Psoas muscle (tissue), 8 donors: ENCODE measurements at places on chromosomes 11 and 22. TPM values are rescaled to one million over a fixed set of nuclear protein-coding genes. Genes with fewer than 3 reads are reported as not detected.

GRCh38 chr22:50326225-50326955 lies 422 bp downstream of the DENND6B start:
- no peak for DNase-seq

The RASD2 gene
- total RNA-seq, result 3.8 TPM

DNA sequence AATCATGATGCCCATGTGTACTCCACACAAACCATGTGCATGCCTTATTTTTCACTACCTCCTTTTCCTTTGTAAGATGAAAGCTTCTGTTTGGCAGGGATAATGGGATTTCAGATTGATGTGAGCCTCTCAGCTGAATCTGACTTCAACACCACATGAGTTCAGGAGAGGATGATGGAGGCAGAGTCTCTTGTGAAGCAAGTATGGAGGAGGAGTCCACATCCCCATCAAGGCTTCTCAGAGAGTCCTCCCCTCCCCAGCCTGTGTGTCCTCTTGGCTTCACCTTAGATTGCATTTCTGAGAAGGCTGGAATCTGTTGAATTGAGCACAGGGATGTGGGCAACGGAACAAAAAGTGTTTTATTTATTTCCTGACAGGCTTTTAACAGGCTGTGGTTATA lies 370.4 kb downstream of the FAT3 start:
- no peak for DNase-seq

- DNase-seq, result no peak
These were observed 31.6 kb downstream of the OR10A6 start for GRCh38 chr11:7899418-7899817.

DNA sequence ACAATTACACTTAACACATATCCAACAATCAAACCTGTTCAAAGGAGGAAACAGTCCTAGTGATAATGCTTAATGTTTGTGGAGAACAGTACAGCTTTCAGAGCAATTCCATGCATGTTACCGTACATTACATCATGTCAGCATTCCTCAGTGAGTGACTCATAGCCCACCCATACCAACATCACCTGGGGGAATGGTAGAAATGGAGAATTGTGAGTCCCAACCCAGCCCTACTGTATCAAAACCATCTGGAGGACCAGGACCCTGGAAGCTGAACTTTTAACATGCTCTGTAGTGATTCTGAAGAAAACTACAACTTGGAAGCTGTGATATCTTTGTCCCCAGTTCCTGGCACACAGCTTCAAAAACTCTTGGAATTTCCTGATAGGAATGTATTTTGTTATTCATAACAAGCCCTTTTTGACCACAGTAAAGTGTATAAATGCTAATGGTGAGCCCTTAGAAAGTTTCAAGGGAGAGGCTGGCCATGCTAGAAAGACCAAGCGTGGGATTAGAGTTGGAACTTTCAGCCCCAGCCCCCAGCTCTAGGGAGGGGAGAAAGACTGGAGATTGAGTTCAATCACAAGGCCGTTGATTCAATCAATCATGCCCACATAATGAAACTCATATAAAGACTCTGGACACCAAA lies 301.1 kb downstream of the BUD13 start:
- DNase-seq, result no peak

The OR8D4 gene
- total RNA-seq, result not detected

DNA sequence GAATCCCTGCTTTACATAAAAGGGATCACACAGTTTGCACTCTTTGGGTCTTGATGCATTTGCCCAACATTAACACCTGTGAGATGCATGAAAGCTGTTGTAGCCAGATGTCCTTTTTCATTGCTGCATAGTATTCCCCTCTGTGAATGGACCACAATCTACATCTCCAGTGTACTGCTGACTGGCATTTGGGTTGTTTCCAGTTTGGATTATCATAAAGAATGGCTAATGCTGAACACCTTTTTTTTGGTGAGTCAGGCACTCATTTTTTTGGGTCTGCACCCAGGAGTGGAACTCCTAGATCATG lies 58.3 kb downstream of the PHF21B start:
- DNase-seq, result no peak

The TBRG1 gene
- 24.2 TPM for total RNA-seq

The GLYATL1 gene
- not detected for total RNA-seq

The OR2AT4 gene
- not detected for total RNA-seq

DNA sequence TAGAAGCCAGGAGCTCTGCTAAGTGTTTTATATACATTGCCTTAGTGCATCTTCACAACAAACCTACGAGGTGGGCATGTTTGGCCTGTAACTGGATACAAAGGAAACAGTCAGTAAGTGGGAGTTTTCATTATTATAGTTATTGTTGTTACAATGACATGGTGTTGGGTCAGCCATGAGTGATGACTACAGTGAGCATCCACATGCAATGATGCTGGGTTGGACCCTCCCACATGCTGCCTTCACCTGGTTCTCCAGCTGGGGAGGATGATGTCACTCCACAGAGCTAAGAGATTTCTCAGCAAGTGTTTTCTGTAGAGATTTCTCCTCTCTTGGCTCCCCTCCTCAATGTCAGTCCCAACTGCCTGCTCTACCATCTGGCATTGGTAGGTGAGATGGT lies 59.3 kb downstream of the EHF start:
- no peak for DNase-seq

The MAP6 gene
- total RNA-seq, result 0.42 TPM

DNA sequence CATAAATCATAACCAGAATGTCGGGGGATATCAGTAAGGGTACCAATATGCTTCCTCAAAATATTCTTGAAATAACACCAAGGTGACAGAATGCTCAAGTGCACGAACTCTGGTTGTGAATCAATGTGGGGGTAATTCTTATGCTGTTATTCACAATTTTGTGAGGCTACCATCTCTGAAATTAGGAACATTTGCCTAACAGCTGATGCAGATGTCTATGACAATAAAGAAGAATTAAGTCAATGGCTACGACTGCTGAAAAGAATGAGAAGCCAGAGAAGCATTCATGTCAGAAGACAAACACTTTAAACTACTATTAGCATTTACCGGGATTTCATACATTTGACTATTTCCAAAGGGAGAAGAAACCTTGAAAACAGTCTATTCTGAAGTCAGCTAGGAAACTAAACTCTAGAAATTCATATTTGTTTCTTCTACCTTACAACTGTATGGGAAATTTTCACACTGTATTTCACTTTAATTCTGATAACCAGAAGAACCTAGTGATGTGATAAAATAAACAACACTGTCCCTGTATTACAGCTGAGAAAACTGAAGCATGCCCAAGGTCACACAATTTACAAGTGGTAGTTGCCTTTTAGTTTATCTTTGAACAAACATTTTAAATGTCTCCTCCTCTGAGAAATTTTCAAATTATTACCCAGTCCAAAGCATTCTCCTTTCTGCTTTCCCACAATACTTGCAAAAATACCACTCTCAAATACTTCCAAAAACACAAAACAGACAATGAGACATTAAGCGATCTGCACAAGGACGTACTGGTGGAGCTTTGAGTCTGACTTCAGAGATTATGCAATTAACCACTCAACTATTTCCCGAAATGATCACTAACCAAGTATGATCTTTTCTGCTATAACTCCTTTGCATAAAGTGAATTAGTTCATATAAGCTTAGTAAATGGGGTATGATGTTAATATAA lies 18.0 kb upstream of the ARHGAP32 start:
- no peak for DNase-seq

- DNase-seq, result peak; percentile 24
These were observed 101.3 kb upstream of the ANO1 start for GRCh38 chr11:69976794-69977193.

The VPREB1 gene
- not detected for total RNA-seq

DNA sequence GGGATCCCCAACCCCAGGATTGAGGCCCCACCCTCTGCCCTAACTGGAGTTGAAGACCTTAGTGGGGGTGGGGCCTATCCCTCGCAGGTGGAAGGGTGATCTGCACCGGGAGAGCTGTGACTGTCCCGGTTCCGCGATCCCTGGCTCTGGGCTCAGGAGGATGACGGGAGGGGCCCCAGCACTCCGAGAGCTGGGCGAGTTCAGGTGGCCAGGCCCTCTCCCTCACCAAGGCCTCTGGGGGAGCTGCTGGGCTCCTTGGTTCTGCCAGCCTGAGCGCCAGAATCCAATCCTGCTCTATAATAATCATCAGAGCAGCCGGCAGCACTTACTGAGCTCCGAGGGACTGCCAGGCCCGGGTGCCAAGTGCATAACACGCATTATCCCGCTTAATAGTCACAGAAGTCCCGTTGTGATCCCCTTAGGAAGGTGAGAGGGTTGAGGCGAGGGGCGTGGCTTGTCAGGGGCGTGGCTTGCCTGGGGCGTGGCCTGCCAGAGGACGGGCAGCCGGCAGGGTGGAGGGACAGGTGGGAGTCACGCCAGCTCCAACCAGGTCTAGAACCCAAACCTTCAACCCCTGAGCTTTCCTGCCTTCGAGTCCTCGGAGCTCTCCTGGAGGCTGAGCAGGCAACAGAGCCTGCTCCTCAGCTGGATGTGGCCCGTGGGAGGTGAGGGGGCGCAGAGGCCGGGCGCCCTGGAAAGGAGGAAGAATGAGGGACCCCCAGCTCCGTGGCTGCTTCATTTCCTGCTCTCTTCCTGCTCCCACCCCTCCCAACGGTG lies 7.3 kb upstream of the SYT7 start:
- DNase-seq, result peak; percentile 71

The SUSD2 gene
- total RNA-seq, result 1.8 TPM

The RAPSN gene
- total RNA-seq, result 58.7 TPM

DNA sequence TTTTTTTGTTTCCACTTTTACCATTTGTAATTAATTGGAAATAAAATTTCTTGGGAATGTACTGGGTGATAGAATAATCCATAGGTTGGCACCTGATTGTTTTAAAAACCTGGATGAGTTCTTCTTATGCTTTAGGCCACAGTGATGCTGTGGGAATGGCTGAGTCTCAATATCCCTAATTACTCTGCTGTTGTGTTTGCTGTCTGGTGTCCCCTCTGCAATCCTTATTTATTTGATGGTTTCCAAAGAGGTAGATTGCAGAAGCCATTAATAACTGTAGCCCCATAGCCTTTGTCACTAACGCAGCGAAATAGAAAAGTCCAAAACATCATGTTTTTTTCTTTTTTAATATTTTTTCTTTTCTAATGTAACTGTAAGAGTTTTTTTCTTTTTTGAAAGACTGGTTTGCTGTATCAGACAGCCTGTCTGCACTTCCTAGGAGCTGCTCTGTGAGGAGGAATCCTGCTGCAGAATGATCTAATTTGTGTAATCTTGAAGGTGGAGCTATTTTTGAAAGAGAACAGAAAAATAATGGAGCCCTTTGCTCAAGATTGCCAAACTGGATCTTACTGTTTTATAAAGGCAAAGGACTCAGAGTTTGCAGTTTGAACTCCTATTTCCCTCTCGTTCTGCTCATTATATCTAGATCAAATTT lies 14.9 kb downstream of the PACS1 start:
- no peak for DNase-seq

DNA sequence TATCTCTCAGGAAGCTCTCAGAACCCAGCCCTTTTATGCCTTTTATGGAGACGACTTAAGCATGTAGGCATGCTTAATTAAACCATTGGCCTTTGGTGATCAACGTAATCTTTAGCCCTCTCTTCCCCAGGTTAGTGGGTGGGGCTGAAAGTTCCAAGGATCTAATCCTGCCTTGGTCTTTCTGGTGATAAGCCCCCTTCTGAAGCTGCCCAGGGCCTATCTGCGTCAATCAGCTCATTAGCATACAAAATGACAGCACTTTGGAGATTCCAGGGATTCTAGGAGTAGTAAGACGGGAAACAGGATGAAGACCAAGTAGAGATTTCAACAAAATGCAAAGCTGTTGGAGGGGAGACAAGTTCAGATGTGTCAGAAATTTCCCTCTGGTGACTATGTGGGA lies 3.1 kb downstream of the FAM118A start:
- no peak for DNase-seq

The DEFB131B gene
- not detected for total RNA-seq

GRCh38 chr22:22032906-22033802 lies 50.6 kb upstream of the TOP3B start:
- no peak for DNase-seq

DNA sequence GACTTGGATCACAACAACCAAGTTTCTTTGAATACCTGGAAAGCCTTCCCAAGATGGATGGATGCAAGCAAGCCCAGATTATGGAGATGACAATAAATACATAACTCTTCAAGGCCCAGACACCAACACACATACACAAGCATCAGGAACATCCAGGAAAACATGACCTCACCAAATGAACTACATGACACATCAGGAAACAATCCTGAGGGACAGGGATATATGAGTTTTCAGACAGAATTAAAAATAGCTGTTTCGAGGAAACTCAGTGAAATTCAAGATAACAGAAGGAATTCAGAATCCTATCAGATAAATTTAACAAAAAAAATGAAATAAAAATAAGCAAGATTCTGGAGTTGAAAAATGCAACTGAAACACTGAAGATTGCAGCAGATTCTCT lies 659.4 kb downstream of the METTL15 start:
- no peak for DNase-seq

GRCh38 chr11:113410414-113411135 lies 23.0 kb downstream of the ANKK1 start:
- DNase-seq, result no peak

DNA sequence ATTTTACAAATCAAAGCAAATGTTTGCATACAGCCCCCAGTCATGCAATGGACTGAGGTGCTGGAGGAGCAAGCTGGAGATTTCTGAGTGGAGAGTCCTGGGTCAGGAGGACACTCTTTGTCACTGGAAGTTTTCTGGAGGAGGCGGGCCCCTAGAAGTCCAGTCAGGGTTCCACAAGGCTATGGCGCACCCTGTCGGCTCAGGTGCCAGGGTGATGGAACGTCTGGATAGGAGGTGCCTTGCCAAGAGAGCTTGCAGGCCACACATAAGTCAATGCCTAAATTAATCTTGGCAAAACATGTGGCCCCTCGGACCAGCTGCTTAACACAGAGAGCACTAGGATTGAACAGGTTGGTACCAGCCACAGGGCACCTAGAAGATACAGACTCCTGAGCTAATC lies 174.7 kb upstream of the CADM1 start:
- DNase-seq, result peak; percentile 35

The CDON gene
- 5.6 TPM for total RNA-seq

DNA sequence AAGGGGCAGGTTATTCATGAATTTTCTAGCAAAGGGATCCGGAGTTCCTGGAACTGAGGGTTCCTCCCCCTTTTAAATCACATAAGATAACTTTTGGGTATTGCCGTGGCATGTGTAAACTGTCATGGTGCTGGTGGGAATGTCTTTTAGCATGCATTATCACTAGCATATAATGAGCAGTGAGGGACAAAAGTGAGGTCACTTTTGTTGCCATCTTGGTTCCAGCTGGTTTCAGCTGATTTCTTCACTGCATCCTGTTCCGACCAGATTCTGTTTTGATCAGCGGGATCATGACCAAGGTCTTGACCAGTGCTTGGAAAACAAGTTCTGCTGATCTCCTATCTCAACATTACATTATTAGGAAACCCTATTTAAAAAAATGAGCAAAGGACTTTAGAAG lies 7.4 kb downstream of the MIF start:
- DNase-seq, result no peak

The NRXN2 gene
- 5.2 TPM for total RNA-seq

- DNase-seq, result no peak
These were observed 32.0 kb upstream of the YWHAH start for GRCh38 chr22:31912407-31912743.
